ENCODE measurements at places on chromosomes 7 and 10.

- DNase-seq = no peak
Observed at GRCh38 chr7:75650062-75650461, 88.7 kb downstream of the HIP1 start.

DNA sequence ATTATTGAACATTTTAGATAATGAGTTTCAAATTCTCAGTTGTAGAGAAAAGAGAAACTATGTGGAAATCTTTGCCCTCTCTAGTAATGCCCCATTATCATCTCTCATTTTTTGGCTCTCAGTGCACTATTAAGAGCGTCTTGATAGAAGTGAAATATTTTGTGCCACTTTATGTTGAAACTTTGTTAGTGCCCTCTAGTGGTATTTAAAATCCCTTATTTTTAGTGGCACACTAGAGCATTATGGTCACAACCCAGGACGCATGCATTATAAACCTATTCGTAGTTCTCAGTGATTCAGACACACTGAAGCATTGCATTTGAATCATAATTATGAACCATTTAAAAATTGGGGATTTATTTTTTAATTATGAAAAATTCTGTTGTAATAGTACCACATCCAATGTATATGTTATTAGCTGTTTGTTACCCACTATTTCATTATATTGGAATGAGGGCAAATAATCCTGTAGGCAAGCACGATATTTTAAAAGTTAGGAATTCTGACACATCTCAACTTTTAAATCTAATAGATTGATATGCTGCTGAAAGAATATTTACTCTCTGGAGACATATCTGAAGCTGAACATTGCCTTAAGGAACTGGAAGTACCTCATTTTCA is 21.9 kb downstream of the PDCD4 start:
- no peak for DNase-seq

DNA sequence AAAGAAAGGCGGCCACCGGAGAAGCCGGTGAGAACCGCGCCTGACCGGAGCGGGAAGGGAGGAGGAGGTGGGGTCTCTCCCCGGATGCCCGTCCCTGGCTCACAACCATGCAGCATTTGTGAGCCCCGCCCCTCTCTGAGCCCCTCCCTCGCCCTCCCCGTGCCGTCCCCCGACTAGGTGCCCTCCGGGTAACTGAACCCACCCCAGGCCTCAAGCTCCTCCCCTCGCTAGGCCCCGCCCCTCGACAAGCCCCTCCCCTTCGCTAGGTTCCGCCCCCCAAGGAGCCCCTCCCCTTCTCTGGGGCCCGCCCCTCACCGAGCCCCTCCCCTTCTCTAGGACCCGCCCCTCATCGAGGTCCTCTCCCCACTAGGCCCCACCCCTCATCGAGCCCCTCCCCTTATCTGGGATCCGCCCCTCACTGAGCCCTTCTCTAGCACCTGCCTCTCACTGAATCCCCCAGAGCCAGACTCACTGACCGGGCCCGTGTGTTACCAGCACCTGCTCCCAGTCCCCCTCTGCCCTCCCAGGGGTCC is 42.2 kb upstream of the HSPB1 start:
- DNase-seq = peak; percentile 28

- no peak for DNase-seq
Observed at GRCh38 chr7:107017965-107018719, 26.4 kb upstream of the PRKAR2B start.

DNA sequence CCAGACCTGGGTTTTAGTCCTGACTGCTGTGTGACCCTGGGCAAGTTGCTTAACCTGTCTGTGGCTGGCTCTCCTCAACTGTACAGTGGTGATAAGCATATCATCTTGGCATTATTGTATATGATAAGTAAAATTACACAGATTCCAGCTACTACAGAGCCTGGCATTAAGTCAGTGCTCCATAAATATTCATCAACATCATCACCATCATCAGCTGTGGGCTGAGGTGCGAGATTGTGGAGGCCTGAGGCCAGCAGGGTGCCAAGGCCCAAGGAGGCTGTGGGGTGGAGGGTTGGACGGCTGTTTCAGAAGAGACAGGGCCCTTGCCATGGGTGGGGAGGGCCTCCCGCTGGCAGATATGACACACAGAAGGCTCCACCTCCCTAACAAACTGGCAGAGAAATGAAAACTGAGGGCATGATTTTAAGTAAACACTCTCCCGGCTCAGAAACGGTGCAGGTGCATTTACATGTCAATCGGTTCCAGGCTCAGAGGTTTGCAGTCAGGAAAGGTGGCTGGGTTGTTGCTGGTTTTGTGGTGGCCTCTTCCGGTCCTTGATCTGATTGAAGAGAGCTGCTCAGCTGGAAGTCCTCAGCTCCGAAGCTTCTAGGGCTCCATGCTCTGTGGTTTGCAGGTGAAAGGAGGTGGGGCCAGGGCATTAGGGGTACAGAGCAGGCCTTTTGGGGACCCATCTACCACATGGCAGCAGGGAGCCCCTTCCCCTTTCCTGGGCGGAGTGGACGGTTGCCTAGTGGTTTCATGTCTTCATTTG is 10.2 kb downstream of the CRYGN start:
- peak; percentile 29 for DNase-seq

DNA sequence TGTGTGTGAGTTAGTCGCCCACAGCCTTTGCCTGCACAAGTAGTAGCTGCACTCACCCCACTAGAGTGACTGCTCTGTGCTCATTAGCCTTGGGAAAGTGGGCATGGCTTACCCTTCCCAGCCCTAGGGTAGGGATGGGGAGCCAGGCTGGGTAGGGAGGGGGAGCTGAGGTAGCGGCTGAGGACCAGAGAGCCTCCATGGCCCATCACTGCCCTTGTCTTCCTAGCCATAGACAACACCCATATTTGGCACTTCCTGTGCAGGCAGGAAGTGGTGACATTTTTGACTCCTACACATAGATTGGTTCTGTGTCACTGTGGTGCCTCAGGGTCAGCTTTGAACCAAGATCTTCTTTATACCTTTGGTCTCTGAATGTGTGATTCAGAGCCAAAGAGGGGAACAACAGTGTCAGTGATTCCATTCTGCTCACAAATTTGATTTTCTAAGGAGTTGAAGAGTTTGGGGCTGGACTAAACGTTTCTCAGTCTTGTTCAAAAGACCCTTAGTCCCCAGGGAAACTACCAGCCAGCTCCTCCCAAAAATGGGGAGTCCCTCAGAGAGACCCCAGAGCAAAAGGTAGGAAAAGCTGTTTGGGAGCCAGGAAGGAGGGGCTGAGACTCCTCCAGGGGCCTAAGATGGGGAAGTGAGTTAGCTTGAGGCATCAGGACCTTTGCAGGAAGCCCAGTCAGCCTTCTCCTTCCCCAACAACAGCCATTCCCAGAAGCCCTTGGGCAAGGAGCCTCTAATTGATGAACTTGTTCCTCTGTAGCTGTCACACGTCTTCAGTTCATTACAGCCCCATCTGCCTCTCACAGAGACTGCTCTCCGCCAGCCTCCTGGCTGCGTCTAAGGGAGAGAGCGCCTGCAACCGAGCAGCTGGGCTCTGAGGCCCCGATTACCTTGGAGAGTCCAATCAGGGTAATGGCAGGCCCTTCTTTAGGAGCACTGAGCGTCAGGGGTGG is 135.0 kb downstream of the CDH23 start:
- DNase-seq = no peak

- DNase-seq = no peak
Observed at GRCh38 chr10:129568583-129569344, 101.7 kb downstream of the MGMT start.

GRCh38 chr10:31204090-31204489 is 114.9 kb upstream of the ZEB1 start:
- DNase-seq = no peak

DNA sequence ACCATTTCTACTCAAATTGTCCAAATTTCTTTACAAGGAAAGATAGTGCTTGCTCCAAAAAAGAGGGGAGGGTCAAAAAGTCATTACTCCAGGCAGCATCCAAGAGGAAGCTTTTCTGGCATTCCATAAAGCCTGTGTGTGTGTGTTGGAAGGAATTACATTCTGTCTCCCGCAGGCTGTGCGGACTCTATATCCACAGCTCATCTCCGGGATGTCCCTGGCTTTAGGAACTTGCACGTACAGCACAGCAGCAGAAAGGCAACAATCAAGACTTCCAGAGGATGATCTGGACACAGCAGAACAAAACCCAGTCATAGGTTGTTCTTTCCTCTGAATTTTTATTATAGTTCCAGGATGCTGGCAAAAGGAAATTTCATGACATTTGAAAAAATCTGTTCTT is 94.8 kb downstream of the ITIH5 start:
- no peak for DNase-seq

DNA sequence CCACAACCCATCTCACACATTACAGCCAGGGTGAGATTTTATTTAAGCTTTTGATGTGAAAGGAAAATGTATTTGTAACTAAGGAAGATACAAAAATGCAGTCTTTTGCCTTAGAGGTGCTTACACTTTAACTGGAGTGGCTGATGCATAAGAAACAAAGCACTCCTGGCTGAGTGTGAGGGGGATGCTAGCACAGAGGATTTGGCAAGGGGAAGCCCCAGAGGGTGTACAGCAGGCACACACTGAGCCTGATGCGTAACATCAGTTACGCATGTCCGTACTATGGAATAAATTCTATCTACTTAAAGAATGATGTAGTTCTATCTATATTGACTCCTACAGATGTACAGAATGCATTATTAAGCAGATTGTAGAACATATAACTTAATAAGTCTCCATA is 17.8 kb downstream of the GIMAP8 start:
- DNase-seq = no peak

- peak; percentile 3 for DNase-seq
Observed at GRCh38 chr7:70829221-70830059, 302.5 kb upstream of the GALNT17 start.

DNA sequence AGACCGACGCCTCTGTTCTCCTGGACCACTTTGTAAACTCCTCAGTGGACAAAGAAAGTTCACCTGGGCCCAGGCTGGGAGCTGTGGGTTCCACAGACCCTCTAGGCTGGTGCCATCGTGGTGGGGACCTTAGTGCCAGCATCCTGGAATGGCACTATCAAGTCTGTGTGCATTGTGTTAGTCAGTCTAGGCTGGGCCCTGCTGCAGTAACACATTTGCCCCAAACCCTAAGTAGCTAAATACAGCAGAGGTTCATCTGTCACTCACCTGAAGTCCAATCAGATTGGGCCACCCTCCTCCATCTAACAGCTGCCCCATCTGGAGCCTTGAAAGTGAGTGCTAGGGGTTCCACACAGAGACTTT is 110.8 kb downstream of the RGS10 start:
- DNase-seq = no peak

- no peak for DNase-seq
Observed at GRCh38 chr7:81430761-81431160, 339.1 kb downstream of the HGF start.

- no peak for DNase-seq
Observed at GRCh38 chr10:48758411-48758810, 73.7 kb downstream of the WDFY4 start.

DNA sequence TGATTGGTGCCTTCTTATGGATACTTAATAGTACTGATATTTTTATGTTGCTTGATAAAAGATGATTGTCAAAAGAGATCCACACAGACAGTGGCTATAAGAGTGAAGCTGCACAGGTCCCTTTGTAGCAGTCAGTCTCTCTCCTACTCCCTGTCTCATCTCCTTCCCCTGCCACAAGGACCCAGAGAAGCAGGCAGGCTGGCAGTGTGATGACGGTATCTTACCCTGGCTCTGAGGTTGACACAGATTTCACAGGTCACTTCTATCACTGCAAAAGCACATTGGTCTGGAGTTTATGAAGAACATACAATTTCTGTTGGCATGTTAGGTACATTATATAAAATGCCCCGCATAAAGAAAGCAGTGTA is 64.4 kb upstream of the AHR start:
- DNase-seq = peak; percentile 10

DNA sequence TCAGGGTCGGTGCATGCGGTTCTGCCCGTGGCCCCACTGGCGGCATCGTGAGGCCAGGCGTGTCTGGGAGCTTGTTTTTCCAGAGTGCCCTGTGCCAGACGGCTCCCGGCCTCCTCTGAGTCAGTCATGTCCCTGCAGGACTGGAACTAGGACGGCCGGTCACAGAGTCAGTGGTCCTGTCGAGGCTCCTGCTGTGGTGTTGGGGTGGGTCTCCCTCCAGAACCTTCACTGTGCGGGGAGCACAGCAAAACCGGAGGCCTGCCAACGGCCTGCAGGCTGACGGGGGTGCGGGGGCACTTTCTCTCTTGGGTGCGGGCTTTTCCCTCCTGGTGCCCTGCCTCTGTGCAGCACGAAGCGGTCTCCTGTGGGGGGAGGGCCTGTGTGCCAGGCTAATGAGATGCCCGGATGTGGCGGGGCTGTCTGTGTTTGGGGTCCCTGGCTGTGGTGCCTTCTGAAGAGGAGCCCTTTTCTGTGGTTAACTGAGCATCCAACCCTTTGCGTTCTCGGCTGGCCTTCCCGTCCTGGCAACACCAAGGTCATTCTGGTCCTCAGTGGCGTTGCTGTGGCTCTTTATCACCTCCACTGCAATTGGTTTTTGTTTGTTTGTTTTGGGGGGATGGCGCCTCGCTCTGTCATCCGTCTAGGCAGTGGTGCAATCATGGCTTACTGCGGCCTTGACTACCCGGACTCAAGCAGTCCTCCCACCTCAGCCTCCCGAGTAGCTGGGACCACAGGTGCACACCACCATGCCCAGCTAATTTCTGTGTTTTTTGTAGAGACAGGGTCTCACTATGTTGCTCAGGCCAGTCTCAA is 8.0 kb downstream of the GET4 start:
- DNase-seq = no peak

DNA sequence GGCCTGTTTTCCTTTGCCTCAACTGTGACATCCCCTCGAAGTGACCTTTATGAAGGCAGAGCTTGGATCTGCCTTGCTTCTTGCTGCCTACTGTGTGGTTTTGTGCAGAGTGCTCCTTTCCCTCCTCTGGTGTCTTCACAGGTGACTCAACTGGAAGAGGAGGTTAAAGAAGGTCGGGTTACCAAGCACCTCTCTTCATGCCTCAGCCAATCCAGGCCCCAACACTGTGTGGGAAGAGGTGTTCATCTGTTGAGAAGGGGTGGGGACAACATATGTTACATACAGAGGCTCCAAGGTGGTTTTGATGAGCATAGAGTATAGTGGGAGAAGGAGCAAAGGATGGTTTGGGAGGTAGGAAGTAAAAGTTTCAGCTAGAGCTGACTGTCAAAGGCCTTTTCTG is 155.7 kb downstream of the AUTS2 start:
- DNase-seq = no peak

- DNase-seq = no peak
Observed at GRCh38 chr10:59872892-59873463, 33.4 kb downstream of the CCDC6 start.

- DNase-seq = no peak
Observed at GRCh38 chr7:21603972-21604749, 61.3 kb downstream of the DNAH11 start.

GRCh38 chr10:102368077-102368476 is 27.4 kb upstream of the NFKB2 start:
- no peak for DNase-seq

- DNase-seq = no peak
Observed at GRCh38 chr7:43309706-43310022, 197.2 kb downstream of the HECW1 start.

DNA sequence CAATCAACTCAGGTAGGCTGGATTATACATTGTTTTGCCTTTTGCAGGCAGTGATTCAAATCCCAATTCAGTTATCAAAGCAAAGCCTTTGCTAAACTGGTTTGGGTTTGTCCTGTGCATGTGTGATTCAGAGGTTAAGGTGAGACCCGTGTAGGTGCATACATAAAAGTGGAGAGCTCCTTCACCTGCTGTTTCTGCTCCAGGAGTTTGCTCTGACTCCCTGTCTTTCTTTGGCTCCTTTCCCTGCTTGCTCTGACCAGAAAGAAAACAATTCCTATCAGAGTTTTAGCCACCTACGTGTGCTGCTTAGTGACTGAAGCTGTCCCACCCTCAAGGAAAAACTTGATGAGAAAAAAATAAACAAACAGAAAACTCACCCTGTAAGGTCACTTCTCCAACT is 101.1 kb downstream of the TPST1 start:
- no peak for DNase-seq

- DNase-seq = no peak
Observed at GRCh38 chr7:93314449-93314848, 82.3 kb downstream of the VPS50 start.
